Stimulated activated CD4-positive, alpha-beta T cell treated with anti-CD3 and anti-CD28 coated beads, TNF-alpha, amount 100 ng/mL, for 1 hour (primary cell): ENCODE measurements at places on chromosomes 13 and 19.

DNA sequence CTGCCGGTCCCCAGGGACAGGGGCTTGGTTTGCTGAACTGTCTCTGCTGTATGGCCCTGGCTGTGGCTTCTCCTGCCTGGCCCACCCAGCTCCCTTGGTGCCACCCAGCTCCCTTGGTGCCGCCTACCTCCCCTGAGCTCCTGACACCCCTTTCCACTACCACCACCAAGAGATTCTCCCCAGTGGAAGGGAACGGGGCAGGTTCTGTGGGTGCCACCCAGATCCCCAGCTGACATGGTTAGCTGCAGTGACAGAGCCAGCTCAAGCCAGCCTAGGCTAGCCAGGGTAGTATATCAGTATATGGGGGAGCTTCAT, 28.5 kb upstream of the POP4 start:
- no peak for DNase-seq

- DNase-seq = no peak
Measured at GRCh38 chr19:10660346-10660745, 6.2 kb downstream of the ILF3 start.

DNA sequence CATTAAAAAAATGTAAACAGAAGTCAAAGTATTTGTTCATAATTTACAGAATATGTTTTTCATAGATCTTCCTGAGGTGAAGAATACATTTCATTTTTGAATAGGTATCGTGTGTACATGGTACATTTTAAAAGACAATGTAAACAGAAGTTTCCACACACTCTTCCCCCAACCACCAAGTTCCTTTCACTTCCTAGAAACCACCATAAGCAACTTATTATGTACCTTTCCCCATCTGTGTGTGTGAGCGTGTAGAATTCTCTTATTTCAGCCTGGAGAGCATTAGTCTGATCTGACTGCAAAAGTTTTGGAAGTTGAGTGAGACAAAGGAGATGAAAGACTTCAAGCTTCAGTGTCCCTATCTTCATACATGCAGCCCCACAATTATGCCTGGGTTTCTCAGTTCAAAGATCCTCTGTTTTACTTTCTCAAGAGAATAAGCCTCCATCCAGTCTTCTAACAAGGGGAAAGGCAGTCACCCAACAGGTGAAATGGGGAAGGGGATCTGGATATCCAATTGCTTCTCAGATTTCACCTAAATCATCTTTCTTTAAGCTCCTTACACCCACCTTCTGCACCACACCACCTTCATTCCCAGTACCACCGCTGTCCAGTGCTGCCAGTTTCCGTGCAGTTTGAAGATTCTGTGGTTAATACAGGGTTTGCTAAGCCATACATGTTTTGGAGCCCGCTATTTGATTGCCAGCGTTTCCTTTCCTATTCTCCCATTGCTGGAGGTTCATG, 2.1 kb downstream of the TEX30 start:
- DNase-seq = no peak

GRCh38 chr19:13842291-13843103, 34.4 kb upstream of the NANOS3 start:
- peak; percentile 46 for DNase-seq

GRCh38 chr13:37484056-37484455, 114.5 kb downstream of the POSTN start:
- no peak for DNase-seq

GRCh38 chr19:47186446-47187334, 44.3 kb downstream of the BBC3 start:
- DNase-seq = peak; percentile 50

DNA sequence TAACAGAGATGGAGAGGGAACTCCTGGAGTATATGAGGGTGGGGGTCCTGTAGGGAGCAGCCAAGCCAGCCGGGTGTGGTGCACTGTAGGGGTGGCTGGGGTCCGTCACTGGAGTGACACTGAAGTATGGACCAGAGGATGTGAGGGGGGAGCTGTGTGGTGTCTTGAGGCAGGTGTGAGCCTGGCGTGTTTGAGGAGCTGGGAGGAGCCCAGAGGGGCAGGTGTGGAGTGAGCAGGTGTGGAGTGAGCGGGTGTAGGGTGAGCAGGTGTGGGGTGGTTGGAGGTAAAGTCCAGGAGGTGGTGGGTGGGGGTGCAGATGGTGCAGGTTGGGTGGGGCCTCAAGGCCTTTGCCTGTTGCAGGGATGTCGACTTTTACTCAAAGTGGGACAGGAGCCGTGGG, 5.9 kb downstream of the B3GNT8 start:
- no peak for DNase-seq

DNA sequence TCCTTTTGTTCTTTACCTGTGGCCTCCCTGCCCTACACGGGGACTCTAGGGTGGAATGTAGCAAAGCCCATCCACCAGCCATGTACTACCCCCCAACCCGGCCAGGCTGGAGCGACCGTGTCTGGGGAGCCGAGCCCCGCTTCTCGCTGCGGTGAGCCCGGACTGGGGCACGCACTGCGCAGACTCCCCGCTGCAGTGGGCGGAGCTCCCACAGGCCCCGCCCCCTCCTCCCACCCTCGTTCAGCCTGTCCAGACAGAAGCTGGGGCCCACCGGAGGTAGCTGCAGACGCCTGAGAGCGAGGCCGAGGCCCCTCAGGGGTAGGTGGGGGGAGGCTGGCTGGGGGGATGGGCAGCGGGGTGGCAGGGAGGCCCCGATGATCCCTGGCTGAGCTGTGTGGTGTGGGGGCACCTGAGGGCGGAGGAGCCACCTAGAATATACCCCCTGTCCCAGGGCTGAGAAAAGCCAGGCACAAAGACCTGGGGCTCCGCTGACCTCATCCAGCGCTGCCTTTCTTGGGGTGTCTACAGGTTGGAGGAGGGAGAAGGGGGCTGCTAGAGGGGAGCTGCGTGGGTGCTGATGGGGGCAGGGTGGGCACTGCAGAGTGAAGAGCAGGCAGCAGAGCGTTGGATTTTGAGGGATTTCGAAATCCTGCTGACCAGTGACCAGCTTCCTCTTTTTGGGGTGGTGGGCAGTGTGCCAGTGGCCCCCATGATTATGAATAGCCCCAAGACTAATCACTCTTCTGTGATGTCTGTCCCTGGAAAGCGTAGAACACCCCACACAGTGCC, 17.3 kb downstream of the PLD3 start:
- DNase-seq = peak; percentile 50

- DNase-seq = no peak
Measured at GRCh38 chr13:93685900-93686299, 459.3 kb downstream of the GPC6 start.

DNA sequence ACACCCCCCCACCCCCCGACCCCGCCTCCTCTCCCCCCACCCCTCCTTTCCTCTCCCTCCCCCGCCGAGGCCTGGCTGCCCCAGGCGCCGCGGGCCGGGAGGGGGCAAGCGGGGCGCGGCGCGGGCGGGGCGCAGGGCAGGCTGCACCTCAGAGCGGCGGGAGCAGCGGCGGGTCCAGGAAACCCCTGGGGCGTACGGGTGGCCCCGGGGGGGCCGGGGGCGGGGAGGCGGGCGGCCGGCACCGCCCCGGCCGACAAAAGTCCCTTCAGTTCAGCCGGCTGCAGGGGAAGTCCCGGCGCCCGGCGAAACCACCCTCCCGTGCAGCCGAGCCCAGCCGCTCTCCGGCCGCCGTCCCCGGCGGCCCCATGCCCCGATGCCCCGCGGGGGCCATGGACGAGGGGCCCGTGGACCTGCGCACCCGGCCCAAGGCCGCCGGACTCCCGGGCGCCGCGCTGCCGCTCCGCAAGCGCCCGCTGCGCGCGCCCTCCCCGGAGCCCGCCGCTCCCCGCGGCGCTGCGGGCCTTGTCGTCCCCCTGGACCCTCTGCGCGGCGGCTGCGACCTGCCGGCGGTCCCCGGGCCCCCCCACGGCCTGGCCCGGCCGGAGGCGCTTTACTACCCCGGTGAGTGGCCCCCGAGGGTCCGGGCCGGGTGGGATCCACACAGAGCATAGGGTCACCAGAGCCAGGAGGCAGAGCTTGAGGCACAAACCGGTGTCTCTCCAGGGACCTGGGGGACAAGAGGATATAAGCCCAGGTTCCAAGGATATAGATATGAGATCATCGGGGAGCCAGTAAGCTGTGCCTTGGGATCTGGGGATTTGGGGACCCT, at the start of gene BCL3:
Gene BCL3, plus strand, starts transcription at position 283 of the 829 bp plus-strand sequence. Its CDS starts 83 bp downstream, at position 366.
- DNase-seq = peak; percentile 67

DNA sequence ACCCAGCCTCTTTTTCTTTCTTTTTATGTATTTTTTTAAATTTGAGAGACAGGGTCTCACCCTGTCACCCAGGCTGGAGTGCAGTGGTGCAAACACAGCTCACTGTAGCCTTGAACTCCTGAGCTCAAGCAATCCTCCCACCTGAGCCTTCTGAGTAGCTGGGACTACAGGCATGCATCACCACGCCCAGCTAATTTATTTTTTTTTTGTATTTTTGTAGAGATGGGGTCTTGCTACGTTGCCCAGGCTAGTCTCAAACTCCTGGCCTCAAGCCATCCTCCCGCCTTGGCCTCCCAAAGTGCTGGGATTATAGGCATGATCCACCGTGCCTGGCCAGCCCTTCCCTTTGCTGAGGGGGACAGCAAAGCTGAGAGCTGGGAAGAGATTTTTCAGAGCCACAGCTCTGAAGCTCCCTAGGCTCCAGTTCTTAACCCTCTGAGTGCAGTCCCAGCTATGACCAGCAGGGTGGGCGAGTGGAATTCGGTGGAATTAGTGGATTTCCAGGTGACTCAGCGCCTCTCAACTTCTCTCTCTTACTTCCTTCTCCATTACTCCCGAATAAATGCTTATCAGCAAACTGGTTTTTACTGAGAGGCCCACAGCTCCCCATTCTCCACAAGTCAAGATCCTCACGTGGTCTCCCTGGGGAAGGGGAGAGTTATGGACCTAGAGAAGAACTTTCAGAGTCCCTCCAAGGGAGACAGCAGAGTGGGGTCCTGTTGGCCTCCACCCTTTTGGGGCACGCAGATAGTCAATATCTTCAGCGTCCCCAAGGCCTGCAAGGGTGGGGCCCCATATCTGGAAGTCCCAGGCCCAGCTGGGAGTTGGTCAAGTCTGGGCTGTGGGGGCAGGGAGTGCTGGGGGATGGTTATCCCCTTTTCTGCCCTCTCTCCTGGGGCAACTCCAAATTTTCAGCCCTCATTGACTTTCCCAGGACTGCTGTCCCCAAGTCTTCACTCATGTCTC, 1.2 kb downstream of the BLVRB start:
- peak; percentile 42 for DNase-seq
